Bone marrow (tissue), 2 donors: ENCODE measurements at places on chromosomes 12 and 14.
A peak's percentile ranks its signal among the peaks of the same experiment; 100 is the strongest.

GRCh38 chr14:77245820-77246219, 25.2 kb downstream of the NGB start:
- DNase-seq: no peak

DNA sequence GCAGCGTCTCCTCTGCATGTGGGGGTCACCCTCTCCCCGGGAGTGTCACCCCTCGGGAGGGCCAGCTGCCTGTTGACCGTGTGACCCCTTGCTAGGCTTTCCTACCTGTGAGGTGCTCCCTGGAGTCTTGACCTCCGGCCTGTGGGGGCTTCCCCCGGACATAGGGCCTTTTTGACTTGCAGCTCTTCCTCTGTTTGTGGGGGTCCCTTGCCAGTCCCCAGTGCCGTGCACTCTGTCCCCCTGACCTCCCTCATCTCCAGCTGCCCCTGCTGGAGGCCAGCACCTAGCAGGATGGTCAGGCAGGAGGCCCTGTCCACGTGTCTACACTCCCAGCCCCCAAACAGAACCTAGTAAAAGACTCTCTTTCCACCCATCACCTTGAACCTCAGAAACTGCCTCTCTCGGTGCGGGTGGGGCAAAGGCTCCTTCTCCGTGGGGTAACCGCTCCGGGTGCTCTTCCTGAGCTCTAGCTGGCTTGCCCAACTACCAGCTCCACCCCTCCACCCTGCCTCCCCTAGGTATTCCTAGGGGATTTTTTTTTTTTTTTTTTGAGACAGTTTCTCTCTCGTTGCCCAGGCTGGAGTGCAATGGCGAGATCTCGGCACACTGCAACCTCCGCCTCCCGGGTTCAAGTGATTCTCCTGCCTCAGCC, 810 bp downstream of the AACS start:
- no peak for DNase-seq

DNA sequence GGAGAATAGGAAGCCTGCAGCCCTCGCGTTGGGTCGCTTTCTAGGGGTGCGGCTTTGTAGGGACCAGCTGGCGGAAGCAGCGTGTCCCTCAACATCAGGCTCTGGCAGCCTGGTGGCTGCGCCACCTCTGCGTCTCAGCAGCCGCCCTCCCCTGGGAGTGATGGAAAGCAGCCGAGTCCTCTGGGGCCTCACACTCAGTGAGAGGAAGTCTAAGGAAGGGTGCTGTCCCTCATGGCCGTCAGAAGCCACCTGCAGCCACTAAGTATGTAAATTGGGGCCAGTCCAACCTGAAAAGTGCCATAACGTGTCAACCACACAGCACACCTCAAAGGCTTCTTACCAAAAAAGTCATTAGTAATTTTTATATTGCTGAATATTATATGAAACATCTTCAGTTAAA, 80.3 kb downstream of the WDR20 start:
- DNase-seq: no peak

DNA sequence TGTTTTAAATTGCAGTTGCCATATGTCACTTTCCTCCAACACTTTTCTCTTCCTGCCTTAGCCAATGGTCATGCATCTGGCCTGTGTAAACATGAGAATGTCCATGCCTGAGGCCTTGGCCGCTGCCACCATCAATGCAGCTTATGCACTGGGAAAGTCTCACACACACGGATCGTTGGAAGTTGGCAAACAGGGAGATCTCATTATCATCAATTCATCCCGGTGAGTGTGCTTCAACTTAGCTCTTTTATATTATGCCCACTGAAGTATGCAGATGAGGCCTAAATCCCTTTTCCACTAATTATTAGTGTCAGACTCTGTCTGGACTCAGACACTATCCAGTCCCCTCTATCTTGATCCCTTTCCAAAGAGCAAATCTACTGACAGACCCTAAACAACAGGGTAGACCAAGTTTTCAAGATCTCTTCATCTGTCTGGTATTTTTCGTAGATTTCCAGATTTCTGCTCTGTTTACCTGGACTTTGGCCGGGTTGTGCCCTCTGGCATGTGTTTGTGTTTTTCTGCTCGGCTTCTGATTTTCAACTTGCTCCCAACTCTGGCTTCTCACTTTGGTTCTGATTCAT, 23.2 kb downstream of the AMDHD1 start:
- no peak for DNase-seq

DNA sequence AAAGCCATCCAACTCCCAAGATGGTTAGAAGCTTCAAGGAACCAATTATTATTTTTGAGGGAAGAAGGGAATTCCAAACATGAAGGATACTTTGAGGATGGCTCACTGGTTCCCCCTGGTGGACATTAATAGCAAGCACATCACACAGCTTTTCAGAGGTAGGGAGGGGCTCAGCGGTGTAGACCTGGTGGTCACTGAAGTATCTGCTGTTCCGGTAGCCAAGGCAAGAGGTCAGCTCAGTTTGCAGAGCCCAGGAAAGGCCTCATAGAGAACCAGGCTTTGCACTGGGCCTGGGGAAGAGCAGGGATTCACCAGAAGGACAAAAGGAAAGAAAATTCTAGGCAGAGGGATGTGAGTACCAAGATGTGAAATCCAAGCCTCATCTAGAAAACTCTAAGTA, 118.7 kb downstream of the KSR2 start:
- DNase-seq: no peak

DNA sequence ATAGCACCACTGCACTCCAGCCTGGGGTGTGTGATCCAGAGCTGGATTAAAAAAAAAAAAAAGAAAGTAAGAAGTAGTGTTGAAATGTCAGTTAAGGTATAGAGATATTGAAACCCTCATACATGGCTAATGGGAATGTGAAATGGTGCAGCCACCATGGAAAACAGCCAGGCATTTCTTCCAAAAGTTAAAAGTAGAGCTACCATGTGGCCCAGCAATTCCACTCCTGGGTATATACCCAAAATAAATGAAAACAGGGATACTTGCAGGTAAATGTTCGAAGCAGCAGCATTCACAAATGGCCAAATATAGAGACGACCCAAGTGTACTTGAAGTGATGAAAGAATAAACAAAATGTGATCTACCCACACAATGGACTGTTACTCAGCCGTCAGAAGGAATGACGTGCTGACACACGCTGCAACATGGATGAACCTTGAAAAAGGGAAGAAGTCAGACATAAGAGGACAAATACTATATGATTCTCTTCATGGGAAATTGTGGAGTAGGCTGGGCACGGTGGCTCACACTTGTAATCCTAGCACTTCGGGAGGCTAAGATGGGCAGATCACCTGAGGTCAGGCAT, 15.2 kb downstream of the IL31 start:
- no peak for DNase-seq

- DNase-seq: no peak
Measured at GRCh38 chr12:2163177-2163941, 110.6 kb downstream of the CACNA1C start.

- DNase-seq: no peak
Measured at GRCh38 chr14:31270196-31270772, 62.7 kb upstream of the HECTD1 start.

DNA sequence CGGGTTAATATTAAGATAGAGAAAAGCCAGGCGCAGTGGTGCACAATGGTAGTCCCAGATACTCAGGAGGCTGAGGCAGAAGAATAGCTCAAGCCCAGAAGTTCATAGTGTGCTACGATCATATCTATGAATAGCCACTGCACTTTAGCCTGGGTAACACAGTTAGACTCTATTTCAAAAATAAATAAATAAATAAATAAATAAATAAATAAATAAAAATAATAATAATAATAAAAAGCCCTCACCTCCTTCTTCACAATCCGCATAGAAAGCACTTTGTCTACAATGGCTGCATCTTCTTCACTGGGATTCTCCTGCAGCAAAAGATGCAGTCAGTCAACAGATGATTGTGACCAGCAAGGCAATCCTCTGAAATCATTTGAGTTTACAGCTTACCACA, 31.5 kb upstream of the SUPT16H start:
- no peak for DNase-seq

DNA sequence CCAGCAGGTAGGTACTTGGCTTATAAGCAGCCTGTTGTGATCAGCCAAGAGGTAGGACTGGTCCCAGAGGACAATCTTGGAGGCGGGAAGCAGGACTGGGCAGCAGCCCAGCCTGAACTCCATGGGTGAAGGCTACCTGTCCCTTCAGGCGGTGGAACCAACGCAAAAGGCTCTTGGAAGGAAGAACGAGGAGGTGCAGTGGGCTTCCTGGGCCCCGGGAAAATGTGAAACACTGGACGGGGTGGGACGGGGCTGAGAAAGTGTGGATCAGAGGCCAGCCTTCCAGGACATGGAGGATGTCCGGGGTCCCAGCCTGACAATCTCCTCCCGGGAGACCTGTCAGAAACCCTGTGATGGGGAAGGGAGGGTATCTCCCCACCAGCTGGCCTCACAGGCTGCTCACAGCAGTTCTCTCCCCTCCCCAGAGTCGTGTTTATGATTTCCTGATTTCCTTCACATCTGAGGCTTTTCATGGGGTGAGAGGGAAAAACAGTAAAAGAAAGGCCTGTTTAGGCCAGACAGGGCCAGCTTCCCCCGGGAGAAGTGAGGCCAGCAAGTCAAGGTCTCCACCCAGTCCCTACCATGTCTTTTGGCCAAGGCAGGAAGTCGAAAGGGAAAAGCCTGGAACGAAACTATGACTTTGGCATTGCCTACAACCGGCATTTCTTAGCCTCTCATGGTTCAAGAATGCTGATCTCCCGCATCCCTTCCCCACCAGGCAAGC, 11.3 kb downstream of the CMKLR1 start:
- no peak for DNase-seq

GRCh38 chr12:51874000-51874399, 13.9 kb upstream of the ANKRD33 start:
- DNase-seq: no peak

DNA sequence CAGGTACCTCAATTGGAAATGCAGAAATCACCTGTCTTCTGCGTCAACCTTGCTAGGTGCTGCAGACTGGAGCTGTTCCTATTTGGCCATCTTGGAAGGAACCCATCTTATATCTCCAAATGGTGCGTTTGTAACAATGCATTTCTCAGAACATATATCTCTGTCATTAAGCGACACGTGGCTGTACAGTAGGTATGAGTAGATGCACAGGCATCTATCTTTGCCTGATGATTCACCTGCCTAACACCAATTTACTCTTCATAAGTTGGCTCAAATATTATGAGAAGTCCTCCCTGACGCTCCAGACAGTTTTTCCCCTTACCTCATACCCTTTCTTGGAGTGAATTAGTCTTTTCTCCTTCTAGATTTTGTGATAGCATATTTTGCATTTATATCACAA, 44.2 kb downstream of the GPR137C start:
- no peak for DNase-seq

GRCh38 chr14:41604721-41605531, 1.8 kb upstream of the LRFN5 start:
- no peak for DNase-seq

DNA sequence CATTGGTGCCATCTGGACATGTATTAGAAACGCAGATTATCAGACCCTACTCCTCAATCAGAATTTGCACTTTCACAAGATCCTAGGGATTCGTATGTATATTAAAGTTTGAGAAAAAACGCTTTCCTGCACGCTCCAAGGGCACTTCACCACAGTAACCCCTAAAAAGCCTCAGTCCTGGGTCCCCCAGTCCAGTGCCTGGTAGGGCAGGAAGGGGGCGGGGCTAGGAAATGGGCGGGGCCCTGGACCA, 369 bp downstream of the DEPDC4 start:
- no peak for DNase-seq

- DNase-seq: peak; percentile 92
Measured at GRCh38 chr14:73136387-73137225, at the start of gene PSEN1. TSS of gene PSEN1 (plus strand) at chr14:73136507. CDS start at chr14:73148020, 11,513 bp downstream.

DNA sequence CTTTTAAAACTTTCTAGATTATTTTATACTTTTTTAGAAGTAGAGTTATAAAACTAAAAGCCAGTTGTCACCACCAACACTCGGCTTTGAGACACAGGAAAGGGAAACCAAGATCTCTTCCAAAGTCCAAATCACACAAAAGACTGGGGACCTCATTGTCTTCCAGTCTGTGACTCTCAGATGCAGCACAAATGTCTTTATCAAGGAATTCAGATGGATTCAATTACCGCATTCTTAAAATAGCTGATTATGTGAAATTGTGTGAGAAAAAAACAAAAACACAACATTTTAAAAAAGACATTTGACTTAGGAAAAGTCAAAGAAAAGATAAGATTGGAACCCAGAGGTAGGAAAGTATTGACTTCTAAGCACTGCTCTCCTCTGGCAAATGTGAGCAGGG, 3.5 kb upstream of the SIX6 start:
- no peak for DNase-seq

- DNase-seq: no peak
Measured at GRCh38 chr12:2668816-2669215, 126.0 kb upstream of the FKBP4 start.

DNA sequence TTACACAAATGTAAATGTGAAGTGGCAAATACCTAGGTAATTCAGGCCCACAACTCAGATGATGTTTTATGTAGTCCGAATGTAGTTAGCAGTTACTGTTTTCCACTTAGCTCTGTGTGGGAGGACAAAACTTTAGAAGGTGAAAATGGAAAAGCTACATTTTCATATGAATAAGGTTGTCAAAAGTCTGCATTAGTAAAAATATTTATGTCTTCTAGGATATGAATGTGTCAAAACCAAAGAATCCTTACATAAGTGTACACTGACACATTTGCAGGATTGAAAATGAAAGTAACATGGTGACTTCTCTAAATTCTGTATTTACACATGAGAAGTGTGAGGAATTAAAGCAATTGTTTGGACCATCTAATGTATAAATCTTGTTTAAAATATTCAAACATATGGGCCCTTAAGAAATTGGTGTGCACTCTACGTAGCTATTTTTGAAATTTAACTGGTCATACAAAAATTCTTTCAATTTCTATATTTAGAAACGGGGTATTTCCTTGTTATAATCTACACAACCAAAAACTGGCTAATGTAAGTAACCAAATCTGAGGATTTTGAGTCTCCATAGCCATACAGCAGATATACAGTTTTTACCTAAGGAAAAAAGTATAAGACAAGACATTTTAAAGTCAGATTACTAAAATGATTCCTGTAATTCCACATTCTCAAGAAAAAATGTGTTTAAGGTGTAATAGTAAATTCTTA, 5.4 kb downstream of the CDKN1B start:
- peak; percentile 32 for DNase-seq

GRCh38 chr14:93901813-93902212, 25.3 kb upstream of the FAM181A start:
- DNase-seq: no peak

- no peak for DNase-seq
Measured at GRCh38 chr12:33265900-33266299, 173.7 kb downstream of the SYT10 start.

DNA sequence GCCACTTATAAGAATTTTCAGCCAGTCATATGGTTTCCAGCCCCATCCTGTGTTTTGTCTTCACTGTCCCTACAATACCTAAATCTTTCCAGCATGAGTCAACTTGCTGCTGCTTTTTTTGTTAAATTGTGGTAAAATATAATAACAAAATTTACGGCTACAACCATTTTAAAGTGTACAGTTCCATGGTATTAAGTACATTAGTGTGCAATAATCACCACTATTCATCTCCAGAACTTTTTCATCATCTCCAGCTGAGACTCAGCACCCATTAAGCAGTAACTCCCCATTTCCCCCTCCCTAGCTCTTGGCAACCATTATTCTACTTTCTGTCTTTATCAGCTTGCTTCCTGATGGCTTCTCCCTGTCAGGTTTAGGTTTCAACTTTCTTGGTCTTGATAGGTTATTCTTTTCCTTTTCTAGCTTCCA, 39.1 kb downstream of the FRS2 start:
- DNase-seq: no peak
